ENCODE measurements at places on chromosomes 1 and 21.

GRCh38 chr1:114482585-114482984, 28.4 kb downstream of the TRIM33 start:
- DNase-seq, result no peak

- DNase-seq, result no peak
These were observed 23.8 kb downstream of the PTPRF start for GRCh38 chr1:43554444-43554992.

DNA sequence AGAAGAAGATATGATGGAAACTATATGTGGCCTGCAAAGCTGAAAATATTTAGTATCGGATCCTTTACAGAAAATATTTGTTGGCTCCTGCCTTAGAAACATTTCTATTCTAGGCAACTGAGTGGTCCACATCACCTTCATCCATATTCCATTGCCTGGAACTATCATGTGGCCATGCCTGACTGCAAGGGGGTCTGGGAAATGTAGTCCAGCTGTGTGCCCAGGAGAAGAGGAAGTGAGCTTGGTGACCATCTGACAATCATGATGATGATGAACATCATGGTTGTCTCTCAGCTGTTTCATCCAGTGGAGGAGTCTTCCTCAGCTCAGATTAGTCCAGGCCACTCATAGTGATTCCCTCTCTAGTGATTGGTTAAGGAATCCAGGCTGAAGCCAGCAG, 61.8 kb upstream of the IFNLR1 start:
- no peak for DNase-seq

- DNase-seq, result no peak
These were observed 107.2 kb downstream of the ROR1 start for GRCh38 chr1:63880958-63881576.

DNA sequence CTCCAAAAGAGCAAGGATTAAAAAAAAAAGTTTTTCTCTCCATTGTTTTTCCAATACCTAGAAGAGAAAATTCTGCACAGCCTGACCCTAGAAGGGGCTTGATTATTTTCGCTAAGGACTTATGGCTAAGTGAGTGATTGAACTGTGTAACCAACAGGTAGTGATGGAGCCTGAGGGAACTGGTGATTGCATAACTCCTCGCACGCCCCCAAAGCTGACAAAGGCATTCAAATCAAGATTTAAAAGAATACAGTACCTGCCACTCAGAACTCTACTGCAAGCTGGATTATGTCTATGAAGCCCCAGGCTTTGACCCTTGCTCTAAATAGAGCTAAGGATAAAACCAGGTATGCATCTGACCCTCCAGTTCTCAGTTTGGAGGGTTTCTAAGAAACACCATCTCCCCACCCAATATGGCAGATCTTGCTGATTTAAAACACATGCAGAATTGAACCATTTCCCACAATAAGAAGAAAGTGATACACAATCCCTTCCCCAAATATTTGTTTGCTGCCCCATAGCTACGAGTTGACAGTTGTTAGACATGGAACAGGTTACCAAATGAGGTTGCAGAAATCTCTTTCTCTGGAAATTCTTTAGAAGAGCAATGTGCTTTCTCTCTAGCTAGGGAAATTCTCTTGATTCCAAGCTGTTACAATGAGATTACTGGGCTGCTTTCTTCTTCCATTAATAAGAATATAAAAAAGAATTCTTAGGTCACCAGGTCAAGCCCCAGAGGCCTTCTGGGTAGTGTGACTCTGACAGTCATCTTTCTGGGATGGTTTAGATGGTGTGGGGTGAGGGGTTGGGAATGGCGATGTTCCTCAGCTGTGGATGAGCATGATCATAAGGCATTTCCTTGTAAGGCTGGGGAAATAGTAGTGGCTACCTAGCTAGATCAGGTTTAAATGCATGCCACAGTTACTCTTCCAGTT, 35.1 kb downstream of the FGGY start:
- no peak for DNase-seq

- DNase-seq, result no peak
These were observed 221.2 kb downstream of the CACNA1E start for GRCh38 chr1:181704546-181704945.

GRCh38 chr1:205127646-205128045, 5.9 kb upstream of the RBBP5 start:
- no peak for DNase-seq

- DNase-seq, result no peak
These were observed 5.4 kb upstream of the DISP3 start for GRCh38 chr1:11473491-11474034.

- DNase-seq, result no peak
These were observed 18.1 kb upstream of the AK5 start for GRCh38 chr1:77263708-77264107.

GRCh38 chr1:205930195-205930577, 13.1 kb downstream of the SLC26A9 start:
- no peak for DNase-seq
